ENCODE measurements at places on chromosomes 3 and 15. TPM values are rescaled to one million over a fixed set of nuclear protein-coding genes. Genes with fewer than 3 reads are reported as not detected.

Gene METTL6
- total RNA-seq = 20.9 TPM

Gene APOD
- not detected for total RNA-seq

Gene GOLGA8T
- total RNA-seq = not detected

Gene ZNF80
- not detected for total RNA-seq

Gene PAQR9
- total RNA-seq = not detected

Gene QRICH1
- total RNA-seq = 80.0 TPM

Gene ZNF385D
- total RNA-seq = not detected

Gene RHCG
- not detected for total RNA-seq

Gene CA12
- not detected for total RNA-seq

Gene SCAANT1
- total RNA-seq = not detected

- no peak for DNase-seq
- no peak overlapping the region for H3K4me3 ChIP-seq
- H3K27ac ChIP-seq = no peak overlapping the region
- H3K36me3 ChIP-seq = no peaks in the 10 kb centered on the region
- H3K27me3 ChIP-seq = no peaks in the 10 kb centered on the region
- no peaks in the 10 kb centered on the region for H3K4me1 ChIP-seq
Observed at GRCh38 chr15:81174125-81174791, 22.4 kb upstream of the IL16 start.

DNA sequence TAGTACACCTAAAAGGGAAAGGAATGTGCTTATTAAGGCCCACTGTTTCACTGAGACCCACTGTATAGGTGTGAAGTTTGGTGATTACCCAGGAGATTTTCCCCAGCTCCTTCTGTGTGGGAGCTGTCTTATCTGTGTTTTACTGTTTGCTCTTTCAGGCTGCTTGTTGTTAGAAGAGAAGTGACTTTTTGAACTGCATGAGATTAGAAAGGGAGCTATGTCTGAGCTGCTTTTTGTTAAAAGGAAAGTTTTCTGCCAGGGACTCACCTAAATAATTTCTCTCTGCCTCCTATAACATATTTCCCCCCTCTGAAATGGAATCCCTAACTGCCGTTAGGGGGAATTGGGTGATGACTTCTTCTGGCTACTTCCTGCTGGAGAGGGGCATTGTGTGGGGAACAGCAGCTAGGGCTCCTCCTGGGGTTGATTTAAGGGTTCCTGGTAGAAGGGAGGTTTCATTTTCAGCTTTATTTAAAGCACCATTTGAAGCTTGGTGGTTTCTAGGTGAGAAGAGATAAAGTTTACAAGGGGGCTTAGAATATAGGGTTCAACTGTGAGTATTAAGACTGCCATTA is 77.1 kb upstream of the ATP11B start:
- no peak overlapping the region for H3K4me3 ChIP-seq
- DNase-seq = no peak
- no peaks in the 10 kb centered on the region for H3K27me3 ChIP-seq
- H3K27ac ChIP-seq = no peak overlapping the region
- H3K4me1 ChIP-seq = peaks cover 7% of the 10 kb centered on the region
- no peaks in the 10 kb centered on the region for H3K36me3 ChIP-seq

GRCh38 chr3:96434651-96435050 is 379.7 kb upstream of the EPHA6 start:
- no peaks in the 10 kb centered on the region for H3K36me3 ChIP-seq
- H3K27me3 ChIP-seq = no peaks in the 10 kb centered on the region
- H3K27ac ChIP-seq = no peak overlapping the region
- no peak overlapping the region for H3K4me3 ChIP-seq

GRCh38 chr15:40065166-40065565 is 26.2 kb upstream of the SRP14 start:
- H3K36me3 ChIP-seq = no peaks in the 10 kb centered on the region
- H3K4me3 ChIP-seq = no peak overlapping the region
- H3K4me1 ChIP-seq = peaks cover 21% of the 10 kb centered on the region
- H3K27me3 ChIP-seq = no peaks in the 10 kb centered on the region
- no peak for DNase-seq
- no peak overlapping the region for H3K27ac ChIP-seq

DNA sequence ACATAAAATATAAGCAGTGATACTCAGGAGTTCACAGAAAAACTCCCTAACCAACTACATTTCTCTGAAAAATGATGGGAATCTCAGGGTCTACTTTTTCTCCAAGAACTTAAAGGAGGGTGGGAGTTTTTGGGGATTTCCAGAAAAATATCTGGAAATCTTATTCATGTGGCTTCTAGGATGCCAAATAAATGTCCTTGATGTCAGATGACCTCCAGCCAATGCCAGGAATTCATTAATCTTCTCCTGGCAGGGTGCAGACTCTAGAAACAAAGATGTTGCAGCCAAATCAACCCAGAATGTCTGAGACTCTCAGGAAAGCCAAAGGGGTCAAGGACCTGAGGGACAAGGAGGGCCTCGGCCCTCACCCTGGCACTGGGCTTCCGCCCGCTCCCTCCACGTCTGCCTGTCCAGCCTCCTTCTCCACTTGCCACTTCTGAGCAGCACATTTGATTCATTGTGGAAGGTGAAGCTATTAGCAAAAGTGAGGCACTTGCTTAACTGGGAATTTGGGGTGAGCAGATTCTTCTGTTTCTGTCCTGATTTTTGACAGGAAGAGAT is 61.9 kb upstream of the HEG1 start:
- H3K4me3 ChIP-seq = no peak overlapping the region
- no peaks in the 10 kb centered on the region for H3K36me3 ChIP-seq
- DNase-seq = no peak

DNA sequence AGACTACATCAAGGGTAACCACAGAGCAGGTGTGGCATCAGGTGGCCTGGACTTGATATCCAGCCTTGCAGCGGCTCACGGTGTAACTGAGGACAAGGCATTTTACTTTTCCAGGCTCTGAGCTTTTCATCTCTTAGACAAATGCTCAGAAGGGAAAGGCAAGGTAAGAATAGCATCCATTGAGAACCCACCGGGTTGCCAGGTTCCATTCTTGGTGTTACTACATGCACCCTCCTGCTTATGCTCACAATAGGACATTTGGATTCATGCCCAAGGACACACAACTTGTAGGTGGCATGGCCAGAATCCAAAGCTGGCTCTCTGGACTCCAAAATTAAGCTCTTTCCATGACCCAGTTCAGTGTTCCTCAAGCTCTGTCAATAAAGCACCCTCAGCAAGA is 85.5 kb downstream of the CCNL1 start:
- no peak for DNase-seq
- H3K4me1 ChIP-seq = peaks cover 3% of the 10 kb centered on the region
- H3K36me3 ChIP-seq = no peaks in the 10 kb centered on the region
- no peak overlapping the region for H3K4me3 ChIP-seq
- no peaks in the 10 kb centered on the region for H3K27me3 ChIP-seq

GRCh38 chr3:22225161-22225560 is 474.2 kb upstream of the ZNF385D start:
- DNase-seq = no peak
- H3K27ac ChIP-seq = no peak overlapping the region
- no peak overlapping the region for H3K4me3 ChIP-seq
- no peaks in the 10 kb centered on the region for H3K36me3 ChIP-seq
- no peaks in the 10 kb centered on the region for H3K27me3 ChIP-seq
- H3K4me1 ChIP-seq = no peaks in the 10 kb centered on the region

DNA sequence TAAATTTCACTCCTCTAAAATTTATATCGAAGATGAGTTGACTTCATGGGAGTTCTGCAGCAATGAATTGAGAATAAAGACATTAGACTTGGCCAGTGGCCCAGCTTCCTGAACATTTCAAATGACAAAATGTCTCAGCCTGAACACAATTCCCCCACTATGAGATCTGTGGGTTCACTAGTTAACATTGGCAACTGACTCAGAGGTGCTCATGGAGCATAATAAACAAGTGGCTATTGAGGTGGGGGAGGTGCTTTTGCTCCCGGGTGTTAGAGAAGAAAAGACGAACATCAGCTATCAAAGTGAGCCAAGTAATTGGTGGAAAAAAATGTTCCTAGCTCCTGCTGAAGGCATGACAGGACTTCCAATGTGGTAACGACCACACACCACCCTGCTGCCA is 6.3 kb downstream of the ATP13A4 start:
- no peak for DNase-seq
- H3K27me3 ChIP-seq = no peaks in the 10 kb centered on the region
- no peak overlapping the region for H3K27ac ChIP-seq

DNA sequence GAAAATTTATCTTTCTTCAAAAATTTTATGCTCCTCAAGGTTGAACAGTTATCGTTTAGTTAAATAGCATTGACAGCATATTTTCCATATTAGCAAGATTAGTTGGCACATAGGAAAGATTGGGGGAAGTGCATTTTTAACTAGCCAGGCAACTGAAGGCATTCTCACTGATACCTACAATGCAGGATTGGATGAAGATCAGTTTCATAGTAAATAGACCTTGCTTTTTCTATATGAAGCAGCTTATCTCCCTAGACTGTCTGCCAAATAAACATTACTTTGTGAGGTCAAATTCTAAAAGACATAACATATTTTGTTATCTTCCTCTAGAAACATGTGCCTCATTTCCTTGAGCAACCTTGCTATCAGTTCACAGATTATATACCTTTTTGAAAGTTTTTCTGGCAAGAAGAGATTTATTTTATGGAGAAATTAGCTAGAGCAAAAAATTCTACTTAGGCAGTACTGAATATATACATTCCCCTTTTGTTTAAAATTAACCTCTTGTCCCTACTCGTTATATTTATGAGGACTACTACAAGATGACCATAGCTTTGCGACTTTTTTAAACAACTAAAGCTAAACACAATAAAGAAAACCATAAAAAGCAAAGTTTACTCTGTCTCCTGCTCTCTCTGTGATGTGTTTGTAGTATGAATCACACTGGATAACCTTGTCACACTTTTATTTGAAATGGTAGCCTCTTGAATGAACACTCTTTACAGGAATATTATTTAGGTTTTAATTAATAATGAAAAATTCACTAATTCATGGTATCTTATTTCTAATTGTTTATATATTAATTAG is 654.9 kb upstream of the TBL1XR1 start:
- no peak for DNase-seq
- H3K27ac ChIP-seq = no peak overlapping the region
- H3K36me3 ChIP-seq = no peaks in the 10 kb centered on the region
- H3K27me3 ChIP-seq = no peaks in the 10 kb centered on the region

GRCh38 chr3:12708584-12709192 is 44.8 kb upstream of the RAF1 start:
- H3K4me3 ChIP-seq = no peak overlapping the region
- H3K27me3 ChIP-seq = no peaks in the 10 kb centered on the region
- H3K4me1 ChIP-seq = peaks cover 12% of the 10 kb centered on the region
- no peaks in the 10 kb centered on the region for H3K36me3 ChIP-seq
- no peak for DNase-seq

DNA sequence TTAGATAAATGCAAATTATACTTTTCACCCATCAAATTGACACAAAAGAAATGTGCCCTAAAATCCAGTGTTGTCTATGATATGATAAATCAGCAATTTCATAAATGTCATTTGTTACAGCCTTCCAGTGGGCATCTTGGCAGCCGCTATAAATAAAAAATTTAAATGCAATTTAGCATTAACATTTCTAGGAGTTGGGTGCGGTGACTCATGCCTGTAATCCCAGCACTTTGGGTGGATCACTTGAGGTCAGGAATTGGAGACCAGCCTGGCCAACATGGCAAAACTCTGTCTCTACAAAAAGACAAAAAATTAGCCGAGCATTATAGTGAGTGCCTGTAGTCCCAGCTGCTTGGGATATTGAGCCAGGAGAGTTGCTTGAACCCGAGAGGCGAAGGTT is 65.9 kb upstream of the POMGNT2 start:
- DNase-seq = no peak
- H3K36me3 ChIP-seq = no peaks in the 10 kb centered on the region
- no peak overlapping the region for H3K27ac ChIP-seq
- no peaks in the 10 kb centered on the region for H3K4me1 ChIP-seq
- no peak overlapping the region for H3K4me3 ChIP-seq

GRCh38 chr3:197186887-197187588 is 111.4 kb downstream of the DLG1 start:
- H3K36me3 ChIP-seq = no peaks in the 10 kb centered on the region
- no peak overlapping the region for H3K27ac ChIP-seq
- H3K4me1 ChIP-seq = peaks cover 47% of the 10 kb centered on the region
- no peaks in the 10 kb centered on the region for H3K27me3 ChIP-seq

GRCh38 chr15:78325092-78325843 is 14.9 kb upstream of the CRABP1 start:
- H3K36me3 ChIP-seq = no peaks in the 10 kb centered on the region
- no peak overlapping the region for H3K4me3 ChIP-seq
- no peaks in the 10 kb centered on the region for H3K4me1 ChIP-seq
- no peaks in the 10 kb centered on the region for H3K27me3 ChIP-seq

DNA sequence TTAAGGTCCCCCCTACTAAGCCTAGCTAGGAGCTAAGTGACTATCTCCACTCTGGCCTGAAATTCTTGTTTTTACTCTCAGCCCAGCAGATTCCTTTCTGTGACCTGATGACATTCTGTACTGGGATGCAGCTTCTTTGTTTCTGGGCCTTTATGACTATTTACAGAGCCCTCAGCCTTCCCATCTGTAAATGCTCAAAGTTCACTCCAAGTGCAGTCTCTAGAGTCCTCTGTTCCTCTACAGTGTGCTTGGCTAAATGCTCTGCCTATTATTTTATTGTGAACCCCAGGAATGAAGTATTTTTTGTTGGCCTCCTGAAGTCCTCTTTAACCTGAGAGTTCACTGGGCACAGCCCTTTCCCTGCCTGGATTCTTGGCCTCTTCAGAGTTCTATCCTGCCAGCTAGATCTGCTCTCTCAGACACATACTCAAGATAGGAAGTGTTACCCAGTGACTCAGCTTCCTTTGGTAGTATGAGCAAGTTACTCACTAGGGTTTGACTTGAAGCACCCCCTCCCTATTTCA is 278.1 kb upstream of the P2RY1 start:
- H3K36me3 ChIP-seq = no peaks in the 10 kb centered on the region
- DNase-seq = no peak
- no peak overlapping the region for H3K4me3 ChIP-seq
- no peaks in the 10 kb centered on the region for H3K4me1 ChIP-seq
- no peak overlapping the region for H3K27ac ChIP-seq

- no peaks in the 10 kb centered on the region for H3K27me3 ChIP-seq
- DNase-seq = no peak
- H3K4me1 ChIP-seq = no peaks in the 10 kb centered on the region
- H3K27ac ChIP-seq = no peak overlapping the region
- H3K36me3 ChIP-seq = no peaks in the 10 kb centered on the region
- H3K4me3 ChIP-seq = no peak overlapping the region
Observed at GRCh38 chr3:126865736-126866135, 117.2 kb upstream of the PLXNA1 start.

DNA sequence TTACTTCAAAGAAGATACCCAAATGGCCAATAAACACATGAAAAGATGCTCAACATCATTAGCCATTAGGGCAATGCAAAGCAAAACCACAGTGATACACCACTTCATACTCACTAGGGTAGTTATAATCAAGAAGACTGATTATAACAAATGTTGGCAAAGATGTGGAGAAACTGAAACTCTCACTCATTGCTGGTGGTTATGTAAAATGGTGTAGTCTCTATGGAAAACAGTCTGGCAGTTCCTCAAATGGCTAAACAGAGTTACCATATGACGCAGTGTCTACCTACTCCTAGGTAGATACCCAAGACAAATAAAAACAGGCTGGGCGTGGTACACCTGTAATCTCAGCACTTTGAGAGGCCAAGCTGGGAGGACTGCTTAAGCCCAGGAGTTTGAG is 3.5 kb upstream of the ZFAND6 start:
- no peaks in the 10 kb centered on the region for H3K36me3 ChIP-seq
- H3K27ac ChIP-seq = no peak overlapping the region
- peaks cover 4% of the 10 kb centered on the region for H3K27me3 ChIP-seq
- no peak overlapping the region for H3K4me3 ChIP-seq

Measured in Karpas-422 (cell line).